CD8-positive, alpha-beta memory T cell (primary cell): ENCODE measurements at places on chromosomes 1 and 21. TPM values are rescaled to one million over a fixed set of nuclear protein-coding genes. Genes with fewer than 3 reads are reported as not detected.

- H3K4me1 ChIP-seq: no peaks in the 10 kb centered on the region
- no peaks in the 10 kb centered on the region for H3K27me3 ChIP-seq
- no peak for DNase-seq
- no peak overlapping the region for H3K27ac ChIP-seq
- H3K4me3 ChIP-seq: no peak overlapping the region
- no peaks in the 10 kb centered on the region for H3K36me3 ChIP-seq
Observed at GRCh38 chr1:85453640-85454194, 11.2 kb downstream of the DDAH1 start.

GRCh38 chr1:169689395-169689794 lies 22.0 kb downstream of the SELL start:
- no peak for DNase-seq
- peaks cover 14% of the 10 kb centered on the region for H3K36me3 ChIP-seq
- H3K27me3 ChIP-seq: no peaks in the 10 kb centered on the region
- no peak overlapping the region for H3K4me3 ChIP-seq

GRCh38 chr1:26121854-26122773 lies 10.5 kb downstream of the PDIK1L start:
- no peak for DNase-seq
- peaks cover 18% of the 10 kb centered on the region for H3K4me1 ChIP-seq
- H3K4me3 ChIP-seq: no peak overlapping the region
- no peaks in the 10 kb centered on the region for H3K27me3 ChIP-seq
- H3K36me3 ChIP-seq: peaks cover 6% of the 10 kb centered on the region

DNA sequence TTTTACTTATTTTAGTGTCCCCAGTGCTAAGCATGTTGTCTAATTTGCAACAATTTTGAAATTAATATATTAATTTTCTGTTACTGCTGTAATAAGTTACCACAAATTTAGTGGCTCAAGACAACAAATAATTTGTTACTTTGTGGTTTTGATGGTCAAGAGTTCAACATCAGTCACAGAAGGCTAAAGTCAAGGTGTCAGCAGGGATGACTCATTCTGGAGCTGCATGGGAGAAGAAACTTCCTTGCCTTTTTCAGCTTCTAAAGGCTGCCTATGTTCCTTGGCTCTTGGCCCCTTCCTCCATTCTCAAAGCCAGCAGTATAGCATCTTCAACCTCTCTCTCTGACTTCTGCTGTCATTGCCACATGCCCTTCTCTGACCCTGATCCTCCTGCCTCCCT lies 271.8 kb downstream of the HLX start:
- no peaks in the 10 kb centered on the region for H3K36me3 ChIP-seq
- H3K4me3 ChIP-seq: no peak overlapping the region
- no peak overlapping the region for H3K27ac ChIP-seq
- H3K27me3 ChIP-seq: no peaks in the 10 kb centered on the region
- DNase-seq: no peak

DNA sequence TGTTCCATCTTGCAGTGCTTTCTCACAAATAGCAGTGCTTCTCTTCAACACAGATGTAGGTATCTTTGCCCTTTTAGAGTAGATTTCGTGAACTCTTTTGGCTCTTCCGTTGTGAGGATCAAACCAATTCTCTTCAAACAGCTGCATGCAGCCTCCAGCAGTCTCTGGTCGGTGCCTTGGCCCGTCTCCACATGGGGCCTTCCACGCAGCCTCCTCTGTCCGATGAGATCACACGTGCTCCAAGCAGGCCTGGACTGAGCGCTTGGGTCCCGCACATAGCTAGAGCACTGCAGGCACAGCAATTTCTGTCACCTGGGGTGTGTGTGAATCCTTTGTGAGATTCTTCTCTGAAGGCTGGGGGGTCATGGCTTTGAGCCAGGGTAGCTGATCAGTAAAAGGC lies 82.8 kb upstream of the KCNE2 start:
- H3K4me3 ChIP-seq: no peak overlapping the region

Gene FASLG
- 46.6 TPM for total RNA-seq

Gene F11R
- total RNA-seq: 14.1 TPM

Gene TMEM167B
- total RNA-seq: 36.6 TPM
